ENCODE measurements at places on chromosomes 11 and 22. TPM values are rescaled to one million over a fixed set of nuclear protein-coding genes. Genes with fewer than 3 reads are reported as not detected.

DNA sequence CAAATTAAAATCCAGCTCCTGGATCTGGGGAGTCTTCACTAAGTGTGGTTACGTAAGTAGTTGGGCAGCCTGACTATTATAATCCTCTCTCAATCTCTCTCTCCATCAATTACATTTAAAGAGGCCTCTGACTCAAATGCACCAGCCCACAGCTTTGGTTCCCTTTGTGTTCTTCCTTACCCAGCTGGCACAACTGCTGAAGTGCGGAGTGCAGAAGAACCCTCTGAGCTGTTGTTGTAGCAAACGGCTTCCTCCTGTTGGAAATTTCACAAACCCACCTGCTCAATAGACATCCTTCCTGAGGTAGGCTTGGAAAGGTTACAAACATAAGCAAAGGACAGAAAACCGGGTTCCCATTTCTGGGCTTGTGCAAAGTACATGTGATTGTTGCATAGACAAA is 17.0 kb upstream of the SORL1 start:
- H3K4me1 ChIP-seq: no peaks in the 10 kb centered on the region
- DNase-seq: no peak
- no peak overlapping the region for H3K27ac ChIP-seq
- H3K4me3 ChIP-seq: no peak overlapping the region
- H3K27me3 ChIP-seq: no peaks in the 10 kb centered on the region

DNA sequence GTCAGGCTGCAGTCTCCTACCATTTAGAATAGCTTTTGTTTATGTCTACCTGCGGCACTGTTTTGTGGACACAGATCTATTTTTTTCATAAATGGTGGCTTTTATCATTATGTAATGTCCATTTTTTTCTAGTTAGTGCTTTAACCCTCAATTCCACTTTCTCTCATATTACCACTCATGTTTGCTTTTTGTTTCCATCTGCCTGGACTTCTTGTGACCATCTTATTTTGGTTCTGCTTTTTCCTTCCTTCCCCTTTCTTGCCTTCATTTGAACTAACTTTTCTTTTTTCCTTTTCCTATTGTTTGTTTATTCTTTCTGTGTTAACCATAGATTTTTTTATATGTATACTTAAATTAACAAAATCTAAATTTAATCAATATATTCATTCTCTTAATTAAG is 98.5 kb upstream of the SLC22A12 start:
- H3K4me1 ChIP-seq: no peaks in the 10 kb centered on the region
- no peak for DNase-seq

DNA sequence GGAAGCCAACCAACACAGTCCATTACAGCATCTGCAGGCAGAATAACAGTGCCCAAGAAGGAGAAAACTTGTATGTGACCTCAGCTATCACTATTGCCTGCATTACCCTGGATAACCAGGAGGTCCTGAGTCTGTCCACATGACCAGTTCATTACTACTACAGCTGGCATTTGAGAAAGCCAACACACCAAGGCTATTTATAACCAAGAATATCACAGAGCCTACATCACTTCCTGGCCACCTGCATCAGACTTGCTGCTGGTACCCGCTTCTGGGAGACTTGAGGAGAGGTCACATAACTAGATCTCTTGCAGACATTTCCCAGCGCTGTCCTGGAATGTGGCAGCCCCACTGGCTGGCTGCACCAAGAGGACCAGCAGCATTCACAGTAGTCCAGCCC is 11.1 kb upstream of the OR56B4 start:
- no peak for DNase-seq
- H3K27ac ChIP-seq: no peak overlapping the region
- no peaks in the 10 kb centered on the region for H3K27me3 ChIP-seq
- H3K4me1 ChIP-seq: no peaks in the 10 kb centered on the region

DNA sequence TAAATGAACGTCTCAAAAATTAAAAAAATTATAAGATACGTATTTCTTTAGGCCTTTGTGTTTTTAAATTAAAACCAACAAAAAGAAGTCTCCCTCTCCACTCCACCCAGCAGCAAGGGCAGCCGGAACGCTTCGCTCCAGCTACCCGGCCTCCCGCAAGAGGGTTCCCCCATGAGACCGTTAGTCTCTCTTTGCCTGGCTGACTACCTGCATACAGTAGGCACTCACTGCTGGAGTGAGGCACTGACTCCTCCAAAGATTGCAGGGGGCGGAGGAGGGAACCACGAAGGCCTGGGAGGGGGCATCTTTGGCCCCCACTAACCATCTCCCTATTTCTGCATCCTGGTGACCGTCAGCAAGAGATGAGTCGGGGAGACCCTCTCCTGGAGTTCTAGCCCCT is 10.1 kb downstream of the CBX6 start:
- no peak overlapping the region for H3K4me3 ChIP-seq
- no peaks in the 10 kb centered on the region for H3K36me3 ChIP-seq
- peaks cover 27% of the 10 kb centered on the region for H3K4me1 ChIP-seq
- H3K27ac ChIP-seq: no peak overlapping the region
- H3K27me3 ChIP-seq: no peaks in the 10 kb centered on the region

DNA sequence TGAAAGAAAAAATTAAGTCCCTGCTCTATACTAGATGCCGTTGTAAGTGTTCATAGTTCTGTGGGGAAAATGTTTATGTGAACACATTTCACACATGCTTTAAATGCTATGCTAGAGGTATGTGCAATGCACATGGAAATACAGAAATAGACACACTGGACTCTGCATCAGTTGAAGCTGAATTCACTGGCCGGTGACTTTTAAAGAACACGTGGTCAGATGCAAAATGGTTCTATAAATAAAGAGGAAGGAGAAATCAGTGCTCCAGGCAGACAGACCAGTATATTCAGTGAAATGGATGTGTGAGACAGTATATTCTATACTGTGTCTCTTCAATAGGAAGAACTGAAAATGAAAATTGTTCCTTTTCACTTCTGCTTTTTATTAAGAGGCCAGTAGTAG is 29.9 kb downstream of the TRPC6 start:
- H3K36me3 ChIP-seq: no peaks in the 10 kb centered on the region
- no peak for DNase-seq
- H3K4me3 ChIP-seq: no peak overlapping the region
- no peaks in the 10 kb centered on the region for H3K4me1 ChIP-seq
- H3K27me3 ChIP-seq: no peaks in the 10 kb centered on the region

Gene GRIA4
- 0.79 TPM for total RNA-seq

Gene TNKS1BP1
- total RNA-seq: 74.3 TPM

Gene OTOG
- not detected for total RNA-seq

Gene MRGPRX4
- not detected for total RNA-seq
